ENCODE measurements at places on chromosomes 3 and 15.
A peak's percentile ranks its signal among the peaks of the same experiment; 100 is the strongest.

- DNase-seq, result no peak
Measured at GRCh38 chr15:40424483-40425115, 16.2 kb upstream of the BAHD1 start.

DNA sequence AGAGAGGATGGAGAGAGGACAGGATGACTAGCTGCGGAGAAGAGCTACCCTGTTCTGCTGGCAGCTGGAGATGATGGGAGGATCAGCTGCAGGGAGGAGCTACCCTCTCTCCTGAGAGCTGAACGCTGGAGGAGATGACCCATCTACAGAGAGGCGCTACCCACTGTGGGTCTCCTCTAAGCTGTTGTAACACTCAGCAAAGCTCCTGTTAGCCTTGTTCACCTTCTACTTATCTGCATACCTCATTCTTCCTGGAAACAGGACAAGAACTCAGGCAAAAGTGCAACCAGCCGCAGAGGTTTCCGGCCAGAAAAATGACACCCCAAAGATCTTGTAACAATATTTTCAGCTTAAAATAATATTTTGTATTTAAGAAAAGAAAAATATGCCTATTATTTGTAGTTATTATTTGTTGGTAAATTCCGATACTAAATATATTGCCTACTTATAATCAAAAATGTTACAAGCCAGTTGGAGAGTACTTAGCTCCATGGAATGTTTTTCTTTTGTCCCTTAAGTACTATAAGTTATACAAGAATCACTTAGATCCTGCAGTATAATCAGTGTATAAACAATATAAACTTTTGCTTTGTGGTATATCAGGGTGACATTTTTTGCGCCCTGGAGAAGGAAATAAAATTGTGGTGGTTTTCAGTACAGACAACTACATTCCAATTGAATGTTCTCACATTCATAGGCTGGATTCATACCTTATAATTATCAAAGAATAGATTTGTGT lies 1188.0 kb upstream of the CADM2 start:
- no peak for DNase-seq

DNA sequence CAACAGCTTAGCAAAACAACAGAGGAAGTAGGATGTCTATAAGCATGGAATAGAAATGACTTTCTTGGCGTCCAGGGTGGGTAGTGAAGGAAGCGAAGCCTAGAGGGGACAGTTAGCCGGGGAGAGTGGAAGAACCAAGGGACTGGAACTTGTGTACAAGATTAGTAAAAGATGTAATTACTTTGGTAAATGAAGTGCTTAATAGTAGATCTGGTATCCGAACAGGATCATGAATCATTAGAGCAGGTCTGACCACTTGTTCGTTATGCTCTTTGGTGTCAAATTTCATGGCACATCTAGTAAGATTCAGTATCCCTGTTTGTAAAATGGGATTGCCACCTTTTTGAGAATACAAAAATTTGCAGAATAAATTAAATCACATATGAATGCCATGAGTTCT lies 112.5 kb upstream of the MLF1 start:
- DNase-seq, result no peak

DNA sequence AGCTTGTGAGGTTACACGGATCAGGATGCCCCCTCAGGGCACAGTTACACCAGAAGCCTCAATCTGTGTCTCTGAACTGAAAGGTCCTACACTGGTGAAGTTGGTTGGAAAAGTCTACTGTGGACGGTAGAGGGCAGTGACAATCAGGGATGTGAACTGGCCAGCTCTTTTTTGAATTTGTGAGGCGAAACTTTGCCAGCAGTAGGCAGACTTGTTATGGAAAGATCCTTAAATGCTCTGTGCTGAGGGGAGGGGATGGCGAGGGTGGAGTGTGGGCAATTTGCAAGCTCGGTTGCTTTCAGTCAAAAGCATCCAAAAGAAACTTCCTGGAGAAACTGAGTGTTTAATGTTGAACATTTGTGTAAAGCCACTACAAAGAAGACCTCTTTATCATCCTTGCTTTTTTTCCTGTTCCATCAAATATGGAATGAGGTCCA lies 127.4 kb upstream of the ABHD17C start:
- peak; percentile 80 for DNase-seq
